Frontal cortex (tissue), 4 donors: ENCODE measurements at places on chromosomes 1 and 21.

DNA sequence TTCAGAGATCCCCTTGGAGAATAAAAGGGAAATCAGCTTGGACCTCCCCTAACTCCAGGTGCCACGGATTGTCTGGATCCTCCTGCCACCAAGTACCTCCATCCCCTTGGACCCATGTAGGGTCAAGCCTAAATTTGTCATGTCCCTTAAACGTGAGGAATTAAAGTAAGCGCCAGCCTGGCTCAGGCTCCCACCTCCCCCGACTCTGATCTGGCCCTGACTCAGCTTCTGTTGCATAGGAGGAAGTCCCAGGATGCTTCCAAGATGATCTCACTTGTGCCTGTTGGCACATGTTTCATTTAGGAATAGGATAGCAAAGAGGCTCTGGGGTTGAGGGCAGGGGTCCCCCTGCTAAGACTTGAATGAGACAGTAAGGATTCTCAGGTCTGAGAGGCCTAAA lies 231.9 kb upstream of the JUN start:
- DNase-seq: no peak

- DNase-seq: no peak
Observed at GRCh38 chr21:44814498-44815023, 3.3 kb downstream of the SUMO3 start.

GRCh38 chr1:12607263-12607662 lies 10.7 kb downstream of the DHRS3 start:
- DNase-seq: no peak

GRCh38 chr21:27464648-27465047 lies 497.8 kb upstream of the ADAMTS5 start:
- DNase-seq: no peak

DNA sequence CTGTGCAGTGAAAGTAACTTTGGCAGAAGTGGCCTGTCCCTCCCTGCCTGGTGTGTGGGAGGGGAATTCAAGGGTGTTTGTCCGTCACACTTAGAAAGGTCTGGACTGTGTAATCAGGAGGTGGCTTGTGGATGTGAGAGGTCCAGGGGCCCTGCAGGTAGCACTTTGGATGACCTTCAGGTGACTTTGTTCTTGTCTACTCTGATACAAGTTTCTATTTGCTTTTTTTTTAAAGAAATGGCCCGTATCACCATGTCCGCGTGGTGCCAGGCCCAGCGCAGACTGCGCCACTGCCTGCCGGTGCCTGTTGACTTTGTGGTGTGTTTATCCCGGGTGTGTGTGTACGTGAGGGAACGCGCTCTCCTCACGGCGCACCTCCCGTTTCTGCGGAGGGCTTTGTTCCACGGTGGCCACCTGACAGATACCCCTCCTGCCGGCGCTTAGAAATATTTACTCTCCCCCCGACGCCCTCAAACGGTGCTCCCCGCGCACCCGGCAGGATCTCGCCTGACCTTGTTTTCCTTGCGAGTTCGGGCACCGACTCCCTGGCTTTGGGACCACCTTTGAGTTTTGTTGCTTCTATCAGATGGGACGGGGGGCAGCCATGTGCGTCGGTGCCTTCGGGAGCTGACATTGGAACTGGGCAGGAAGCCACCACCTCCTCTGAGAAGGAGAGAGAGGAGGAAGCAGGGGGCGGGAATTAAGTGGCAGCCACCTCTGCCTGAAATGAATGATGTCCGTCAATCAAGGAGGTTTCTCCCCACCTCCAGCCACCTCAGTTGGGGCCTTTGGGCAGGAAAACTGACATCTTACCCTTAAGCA lies 119.4 kb downstream of the PRDM16 start:
- DNase-seq: no peak

GRCh38 chr1:242086706-242087105 lies 87.8 kb upstream of the MAP1LC3C start:
- no peak for DNase-seq

DNA sequence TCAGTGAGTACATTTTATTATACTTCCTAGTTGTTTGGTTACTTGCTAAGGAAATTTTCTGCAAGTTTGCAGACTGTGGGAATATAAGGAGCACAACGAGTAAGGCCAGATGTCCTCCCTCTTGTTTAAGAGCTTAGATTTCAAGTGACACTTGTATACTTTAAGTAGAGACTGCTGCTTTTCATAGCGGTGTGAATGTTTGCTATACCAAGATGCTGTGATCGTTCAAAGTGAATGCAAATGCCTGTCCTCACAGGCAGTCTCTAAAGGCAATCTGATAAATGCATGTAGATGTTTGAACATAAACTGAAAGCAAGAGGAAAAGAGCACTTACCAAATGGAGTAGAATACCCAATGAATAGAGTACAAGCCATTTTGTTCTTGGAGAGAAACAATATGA lies 226.4 kb downstream of the NRIP1 start:
- no peak for DNase-seq

DNA sequence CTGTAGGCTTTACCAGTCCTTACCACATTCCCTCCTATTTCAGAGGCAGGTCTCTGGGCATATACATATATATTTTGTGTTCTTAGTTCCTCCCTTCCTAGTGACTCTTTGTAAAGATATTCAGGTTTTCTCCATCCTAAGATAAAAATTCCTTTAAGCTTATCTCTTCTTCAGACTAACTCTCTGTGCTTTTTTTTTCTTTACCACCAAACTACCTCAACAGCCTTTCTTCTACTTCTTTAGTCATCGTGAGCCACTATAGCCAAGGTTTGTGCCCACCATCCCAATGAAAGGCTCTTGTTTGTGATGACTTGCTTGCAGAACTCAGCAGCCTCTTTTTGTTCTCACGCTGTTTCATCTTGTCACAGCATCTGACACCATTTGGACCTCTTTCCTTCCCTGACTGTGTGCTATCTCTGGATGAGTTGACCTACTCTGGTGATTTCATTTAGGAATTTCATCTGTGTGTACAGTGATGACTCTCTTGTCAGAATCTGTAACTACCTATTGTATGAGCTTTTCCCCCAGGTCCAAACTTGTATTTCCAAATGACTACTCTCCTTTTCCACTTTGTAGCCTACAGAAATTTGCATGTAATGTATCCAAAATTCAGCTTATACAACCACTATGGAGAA lies 59.0 kb upstream of the MACF1 start:
- DNase-seq: no peak

GRCh38 chr1:204706838-204707509 lies 21.4 kb upstream of the LRRN2 start:
- no peak for DNase-seq

DNA sequence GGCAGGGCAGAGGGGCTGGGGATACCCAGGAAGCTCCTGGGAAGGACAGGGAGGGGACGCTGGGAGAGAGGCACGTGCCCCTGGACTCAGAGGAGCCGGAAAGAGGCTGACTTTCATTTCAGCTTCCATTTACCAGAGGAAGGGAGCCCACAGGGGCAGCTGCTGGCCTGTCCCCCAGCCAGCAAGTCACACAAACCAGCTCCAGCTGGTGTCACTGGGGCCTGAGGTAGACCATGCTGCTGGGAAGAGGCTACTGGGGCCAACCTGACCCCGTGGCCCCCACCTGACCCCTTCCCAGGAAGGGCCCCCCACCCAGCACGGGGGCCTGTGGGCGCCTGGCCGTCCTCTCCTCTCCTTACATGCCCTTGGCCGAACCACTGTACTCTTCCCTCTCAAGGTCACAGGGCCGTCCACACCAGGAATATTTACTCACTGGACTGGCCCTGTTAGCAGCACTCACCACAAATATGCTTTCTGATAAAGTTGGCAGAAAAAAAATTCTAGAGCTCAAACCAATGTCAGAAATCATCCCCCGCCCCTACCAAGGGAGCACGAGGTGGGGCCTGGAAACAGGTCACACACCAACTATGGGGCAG lies 110.5 kb downstream of the CASZ1 start:
- no peak for DNase-seq

GRCh38 chr1:108865316-108865910 lies 8.5 kb upstream of the AKNAD1 start:
- DNase-seq: no peak

DNA sequence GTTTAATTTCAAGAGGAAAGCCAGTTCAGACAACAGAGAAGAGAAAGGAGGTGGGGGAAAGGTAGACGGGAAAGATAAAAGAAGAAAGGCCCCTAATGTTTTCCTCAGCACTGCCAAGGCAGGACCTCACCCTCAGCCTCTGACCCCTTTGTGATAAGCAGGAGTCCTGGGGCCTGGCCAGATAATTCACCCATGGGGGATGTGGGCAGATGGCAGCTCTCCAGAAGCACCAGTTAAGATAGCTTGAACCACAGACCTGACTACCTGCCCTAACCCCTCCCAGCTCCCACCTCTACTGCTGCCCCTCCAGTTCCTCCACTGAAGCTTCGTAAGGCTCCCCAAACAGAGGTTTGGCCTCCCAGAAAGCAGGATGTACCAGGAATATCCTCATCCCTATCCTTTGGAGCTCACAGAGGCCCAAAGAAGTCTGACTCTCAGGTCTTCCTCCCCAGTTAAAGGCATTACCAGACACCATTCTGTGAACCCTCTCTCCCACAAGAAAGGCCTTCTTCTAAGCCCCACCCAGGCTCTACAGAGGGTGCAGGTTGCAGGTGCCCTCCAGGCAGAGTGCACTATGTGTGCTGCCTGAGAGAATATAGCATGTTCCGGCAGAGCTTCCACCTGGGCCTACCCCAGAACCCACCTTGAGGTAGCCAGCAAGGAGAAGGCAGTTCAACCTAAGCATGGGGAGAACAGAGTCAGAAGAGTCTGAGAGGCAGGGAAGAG lies 9.2 kb upstream of the SNAPIN start:
- DNase-seq: no peak

DNA sequence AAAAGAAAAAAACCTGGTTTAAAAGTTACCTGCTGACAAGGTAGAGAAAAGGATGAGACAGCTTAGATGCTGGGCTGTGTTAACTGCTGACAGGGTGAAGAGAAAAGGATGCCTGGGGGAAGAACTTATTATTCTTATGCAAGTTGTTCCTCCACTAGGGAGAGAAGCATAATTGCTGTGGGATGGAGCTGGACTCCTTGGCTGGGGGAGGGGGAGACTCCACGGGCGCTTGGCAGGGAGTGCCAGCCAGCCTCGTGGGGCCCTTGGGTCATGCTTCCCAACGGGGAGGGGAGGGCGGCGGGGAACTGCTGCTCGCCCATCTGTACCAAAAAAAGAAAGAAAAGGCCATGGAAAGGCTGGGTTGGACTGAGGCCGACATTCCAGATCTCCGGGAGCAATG lies 47.2 kb downstream of the SYCP1 start:
- no peak for DNase-seq

DNA sequence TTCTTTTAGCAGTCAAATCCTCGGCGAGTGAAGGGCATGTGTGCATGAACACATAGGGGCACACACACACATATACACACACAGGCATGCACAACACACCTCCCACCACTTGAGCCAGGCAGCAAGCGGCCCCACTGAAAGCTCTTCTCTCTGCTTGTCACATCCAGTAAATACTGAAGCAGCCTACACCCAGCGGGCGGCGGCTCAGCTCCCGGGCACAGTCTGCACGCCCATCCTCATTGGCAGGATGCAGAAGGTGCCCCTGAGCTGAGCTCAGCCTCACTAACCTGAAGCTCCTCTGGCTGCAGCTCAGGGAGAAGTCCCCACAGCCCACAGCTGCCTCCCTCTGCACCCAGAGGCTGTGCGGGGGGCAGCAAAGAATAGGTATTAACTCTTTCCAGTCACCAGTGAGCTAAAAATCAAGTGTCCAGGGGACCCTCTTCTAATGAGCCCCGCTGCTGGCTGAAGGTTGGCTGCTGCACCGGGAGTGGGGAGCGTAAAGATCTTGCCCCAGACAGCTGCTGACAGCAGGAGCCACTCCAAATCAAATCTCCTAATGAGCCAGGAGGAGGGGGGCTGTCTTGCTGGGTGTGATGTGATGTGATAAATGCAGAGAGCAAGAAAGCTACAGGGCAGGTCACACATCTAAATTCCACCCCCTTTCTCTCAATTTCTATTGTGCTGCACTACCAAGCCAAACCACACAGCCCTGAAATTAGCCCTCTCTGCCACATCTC lies 12.5 kb downstream of the RGS8 start:
- no peak for DNase-seq

- no peak for DNase-seq
Observed at GRCh38 chr1:221839782-221840395, 98.0 kb upstream of the DUSP10 start.

DNA sequence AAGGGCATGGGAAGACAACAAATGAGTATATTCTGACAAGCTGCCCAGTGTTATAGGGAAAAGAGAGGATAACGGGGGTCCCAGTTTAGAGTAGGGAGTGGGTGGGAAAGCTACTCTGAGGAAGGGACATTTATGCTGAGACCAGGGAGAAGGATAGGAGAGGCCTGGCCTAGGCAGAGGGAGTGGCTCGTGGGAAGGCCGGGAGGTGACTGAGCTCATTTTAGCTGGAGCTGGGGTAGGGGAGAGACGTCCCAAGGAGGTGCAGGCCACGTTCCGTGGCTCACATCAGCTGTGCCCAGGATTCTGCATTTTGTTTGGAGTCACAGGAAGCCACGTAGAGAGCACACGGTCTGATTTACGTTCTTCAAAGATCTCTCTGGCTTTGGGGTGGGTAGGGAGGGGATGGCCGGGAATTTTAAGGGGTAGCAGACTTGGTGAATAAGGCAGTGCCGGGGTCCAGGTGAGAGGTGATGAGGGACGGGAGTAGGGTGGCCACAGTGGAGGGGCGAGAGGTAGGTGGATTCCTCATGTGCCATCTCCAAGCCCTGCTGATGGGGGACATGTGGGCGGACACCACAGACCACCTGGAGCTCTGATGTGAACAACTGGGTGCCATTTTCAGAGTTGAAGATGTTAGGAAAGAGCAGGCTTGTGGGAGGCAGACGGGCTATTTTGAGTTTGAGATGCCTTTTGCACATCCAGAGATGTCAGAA lies 4.7 kb downstream of the TINAGL1 start:
- DNase-seq: no peak

DNA sequence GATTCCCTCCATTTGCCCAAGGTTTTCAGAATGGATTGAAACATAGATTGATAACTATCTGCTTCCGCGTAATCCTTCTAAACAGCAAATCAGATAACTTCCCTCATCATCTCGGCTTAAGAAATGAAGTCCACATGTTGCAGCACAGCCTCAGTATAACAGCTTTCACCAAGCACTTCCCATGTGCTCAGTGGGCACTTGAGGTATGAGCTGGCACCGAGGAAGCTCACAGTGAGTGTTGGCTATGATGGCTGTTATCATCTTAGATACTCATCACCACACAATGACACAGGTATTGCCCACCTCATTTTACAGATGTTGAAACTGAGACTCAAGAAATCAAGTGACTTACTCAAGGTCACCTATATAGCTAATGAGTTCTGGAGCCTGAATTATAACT lies 43.2 kb downstream of the RCSD1 start:
- DNase-seq: no peak

DNA sequence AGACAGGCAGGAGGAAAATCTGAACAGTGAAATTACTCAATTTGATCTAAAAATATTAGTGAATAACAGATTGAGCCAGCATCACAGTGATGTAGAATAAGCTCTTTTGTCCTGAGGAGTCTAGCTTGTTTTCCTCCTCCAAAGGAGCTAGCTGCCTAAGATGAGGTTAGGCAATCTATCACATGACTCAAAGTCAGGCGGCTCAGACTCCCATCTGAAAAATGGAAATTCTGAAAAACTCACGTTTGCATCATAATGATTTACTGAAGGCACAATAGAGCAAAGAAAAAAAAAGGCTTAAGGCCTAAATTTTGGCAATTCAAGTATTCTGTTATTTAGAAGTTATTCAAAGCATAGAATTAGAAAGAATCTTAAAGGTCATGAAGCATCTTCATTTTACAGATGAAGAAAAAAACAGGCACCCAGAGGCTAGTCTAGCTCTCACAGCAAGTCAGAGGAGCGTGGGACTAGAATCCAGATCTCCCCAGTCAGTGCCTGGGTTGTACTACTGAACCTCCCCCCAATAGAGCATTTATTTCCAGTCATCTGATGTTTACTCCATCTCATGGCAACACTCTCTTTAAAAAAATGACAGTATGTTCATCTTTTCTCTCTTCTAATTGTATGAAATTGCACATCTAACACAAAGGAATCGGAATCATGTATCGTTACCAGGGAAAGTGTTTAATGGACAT lies 62.5 kb upstream of the ATF3 start:
- DNase-seq: no peak
